ENCODE measurements at places on chromosomes 2 and 18. TPM values are rescaled to one million over a fixed set of nuclear protein-coding genes. Genes with fewer than 3 reads are reported as not detected.
A peak's percentile ranks its signal among the peaks of the same experiment; 100 is the strongest.

GRCh38 chr2:143934626-143935481 lies 585.1 kb downstream of the ZEB2 start:
- no peaks in the 10 kb centered on the region for H3K27me3 ChIP-seq
- H3K36me3 ChIP-seq, result no peaks in the 10 kb centered on the region
- no peak overlapping the region for H3K27ac ChIP-seq

DNA sequence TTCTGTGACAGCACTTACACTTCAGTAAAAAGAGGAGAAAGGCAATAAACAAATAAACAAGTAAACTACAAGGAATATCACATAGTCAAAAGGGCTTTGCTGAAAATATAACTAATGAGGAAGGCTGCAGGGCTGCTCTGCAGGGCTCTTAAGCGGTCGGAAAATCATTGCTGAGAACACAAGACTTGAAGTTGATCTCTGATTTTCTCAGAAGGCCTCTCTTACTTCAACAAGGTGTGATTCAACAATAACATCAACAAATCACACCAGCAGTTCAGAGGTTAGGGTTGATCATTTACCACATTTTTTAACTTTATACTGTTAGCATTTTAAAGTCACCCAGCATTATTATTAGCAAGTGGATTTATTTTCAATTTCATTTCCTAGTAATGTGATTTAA lies 215.6 kb downstream of the ARHGAP15 start:
- no peak overlapping the region for H3K4me3 ChIP-seq
- peaks cover 6% of the 10 kb centered on the region for H3K36me3 ChIP-seq
- H3K27ac ChIP-seq, result no peak overlapping the region
- H3K4me1 ChIP-seq, result no peaks in the 10 kb centered on the region

- H3K27ac ChIP-seq, result no peak overlapping the region
- 0 out of 2 replicates have a peak, but pooled peaks cover 13% of the 10 kb centered on the region for H3K27me3 ChIP-seq
- peaks cover 15% of the 10 kb centered on the region for H3K4me1 ChIP-seq
- peak overlapping the region; percentile 78 for H3K4me3 ChIP-seq
- no peak for DNase-seq
Measured at GRCh38 chr18:62325806-62326645, 916 bp downstream of the TNFRSF11A start.

DNA sequence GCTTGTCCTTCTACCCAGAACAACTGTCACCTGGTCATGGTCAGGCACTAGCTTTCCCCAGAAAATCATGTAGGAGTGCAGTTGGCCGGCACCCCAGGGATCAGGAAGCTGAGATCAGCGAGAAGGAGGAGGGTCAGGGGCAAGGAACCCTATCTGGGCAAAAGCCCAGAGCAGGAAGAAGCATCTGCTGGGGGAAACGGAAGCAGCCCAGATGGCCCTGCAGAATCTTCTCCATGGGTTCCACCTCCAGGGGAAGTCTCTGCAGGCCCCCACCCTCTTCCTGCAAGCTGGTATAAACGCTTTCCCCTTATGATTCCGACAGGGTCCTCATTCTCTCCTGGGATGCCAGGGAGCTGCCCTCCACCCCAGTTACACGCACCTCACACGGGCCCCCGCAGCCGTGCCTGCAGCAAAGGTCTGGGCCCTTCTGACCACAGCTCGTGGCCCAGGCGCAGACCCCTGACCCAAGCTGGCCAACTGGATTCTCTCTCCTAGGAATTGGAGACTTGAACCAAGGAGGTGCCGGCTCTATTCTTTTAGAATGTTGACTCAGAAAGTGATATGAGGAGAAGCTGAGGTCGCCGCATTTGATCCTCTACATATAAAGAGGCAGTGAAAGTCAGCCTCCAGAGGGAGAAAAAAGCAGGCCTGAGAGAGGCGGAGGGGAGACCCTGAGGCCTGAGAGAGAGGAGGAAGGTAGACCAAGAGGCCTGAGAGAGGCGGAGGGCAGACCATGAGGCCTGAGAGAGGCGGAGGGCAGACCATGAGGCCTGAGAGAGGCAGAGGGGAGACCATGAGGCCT lies 71.0 kb downstream of the STPG4 start:
- DNase-seq, result no peak
- no peak overlapping the region for H3K27ac ChIP-seq
- no peaks in the 10 kb centered on the region for H3K4me1 ChIP-seq
- no peak overlapping the region for H3K4me3 ChIP-seq
- no peaks in the 10 kb centered on the region for H3K27me3 ChIP-seq

- no peak for DNase-seq
- no peak overlapping the region for H3K27ac ChIP-seq
- no peaks in the 10 kb centered on the region for H3K4me1 ChIP-seq
- no peak overlapping the region for H3K4me3 ChIP-seq
Measured at GRCh38 chr2:176612736-176613135, 343.5 kb downstream of the MTX2 start.

NUP35 gene
- total RNA-seq, result 20.0 TPM

REG1B gene
- 2.7 TPM for total RNA-seq

TDRD15 gene
- not detected for total RNA-seq

DNA sequence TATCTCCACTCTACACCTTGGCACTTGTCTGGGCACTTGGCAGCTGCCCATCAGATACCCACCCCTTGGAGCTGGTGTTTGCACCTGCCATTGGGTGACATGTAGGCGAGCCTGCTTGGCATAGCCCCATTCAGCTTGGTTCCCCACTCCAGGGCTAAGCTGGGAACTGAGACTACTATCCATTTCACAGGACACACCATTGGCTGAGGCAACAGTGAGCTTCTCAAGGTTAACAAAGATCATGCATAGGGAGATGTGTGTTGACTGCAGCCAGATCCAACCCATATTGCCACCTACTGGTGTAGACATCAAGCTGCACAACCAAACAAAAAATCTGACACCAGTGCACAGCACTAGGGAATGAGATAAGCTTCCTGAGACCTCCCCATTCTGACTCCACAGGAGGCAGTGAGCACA lies 1389.8 kb upstream of the TMEFF2 start:
- DNase-seq, result no peak
- no peak overlapping the region for H3K27ac ChIP-seq
- no peaks in the 10 kb centered on the region for H3K36me3 ChIP-seq
- H3K4me1 ChIP-seq, result no peaks in the 10 kb centered on the region

GRCh38 chr2:191014653-191015020 lies 666 bp upstream of the STAT1 start:
- H3K27ac ChIP-seq, result peak overlapping the region; percentile 89
- peak overlapping the region; percentile 49 for H3K4me3 ChIP-seq
- no peak for DNase-seq
- no peaks in the 10 kb centered on the region for H3K27me3 ChIP-seq

CGREF1 gene
- total RNA-seq, result not detected

DNA sequence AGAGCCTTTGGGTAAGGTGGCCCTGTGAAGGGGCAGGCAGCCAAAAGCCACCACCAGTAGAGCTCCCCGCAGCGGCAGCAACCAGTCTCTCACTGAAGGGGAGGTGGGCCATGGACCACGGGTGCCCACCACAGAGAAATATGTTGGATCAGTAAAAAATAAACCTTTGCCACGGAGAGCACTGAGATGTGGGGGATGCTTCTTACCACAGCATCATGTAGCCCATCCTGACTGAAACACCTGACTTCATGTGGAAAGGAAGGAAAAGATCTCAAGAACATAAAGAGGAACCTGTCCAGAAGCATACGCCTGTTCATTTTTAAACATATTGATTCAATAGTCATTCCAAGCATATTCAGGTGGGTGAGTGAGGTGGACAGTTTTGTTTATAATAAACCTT lies 51.1 kb downstream of the LONRF2 start:
- no peaks in the 10 kb centered on the region for H3K27me3 ChIP-seq
- H3K36me3 ChIP-seq, result no peaks in the 10 kb centered on the region
- H3K4me1 ChIP-seq, result no peaks in the 10 kb centered on the region
- DNase-seq, result no peak

DNA sequence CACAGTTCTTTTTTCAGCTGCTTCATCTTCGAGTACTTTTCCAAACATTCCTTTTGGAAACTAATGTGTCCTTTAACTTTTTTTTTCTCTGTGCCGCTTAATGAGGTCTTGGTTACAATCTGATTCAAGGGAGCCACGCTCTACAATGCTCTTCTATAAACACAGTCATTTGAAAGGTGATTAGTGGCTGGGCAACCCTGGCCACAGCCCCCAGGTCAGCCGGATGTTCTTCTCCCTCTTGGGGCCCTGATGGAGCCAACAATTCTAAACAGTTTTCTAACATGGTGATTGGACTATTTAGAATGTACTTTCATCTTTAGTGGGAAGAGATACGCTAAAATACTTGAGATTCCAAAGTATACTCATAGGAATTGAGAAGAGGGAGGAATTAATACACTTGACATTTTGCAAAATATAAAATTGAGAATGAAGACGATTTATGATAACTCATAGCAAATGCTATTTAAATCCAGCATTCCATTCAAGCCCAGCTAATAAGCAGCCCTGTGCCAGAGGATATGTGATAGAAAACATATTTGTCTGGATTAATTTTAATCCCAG lies 83.7 kb upstream of the MBOAT2 start:
- no peak overlapping the region for H3K27ac ChIP-seq
- no peaks in the 10 kb centered on the region for H3K27me3 ChIP-seq
- H3K36me3 ChIP-seq, result no peaks in the 10 kb centered on the region
- no peak overlapping the region for H3K4me3 ChIP-seq

DNA sequence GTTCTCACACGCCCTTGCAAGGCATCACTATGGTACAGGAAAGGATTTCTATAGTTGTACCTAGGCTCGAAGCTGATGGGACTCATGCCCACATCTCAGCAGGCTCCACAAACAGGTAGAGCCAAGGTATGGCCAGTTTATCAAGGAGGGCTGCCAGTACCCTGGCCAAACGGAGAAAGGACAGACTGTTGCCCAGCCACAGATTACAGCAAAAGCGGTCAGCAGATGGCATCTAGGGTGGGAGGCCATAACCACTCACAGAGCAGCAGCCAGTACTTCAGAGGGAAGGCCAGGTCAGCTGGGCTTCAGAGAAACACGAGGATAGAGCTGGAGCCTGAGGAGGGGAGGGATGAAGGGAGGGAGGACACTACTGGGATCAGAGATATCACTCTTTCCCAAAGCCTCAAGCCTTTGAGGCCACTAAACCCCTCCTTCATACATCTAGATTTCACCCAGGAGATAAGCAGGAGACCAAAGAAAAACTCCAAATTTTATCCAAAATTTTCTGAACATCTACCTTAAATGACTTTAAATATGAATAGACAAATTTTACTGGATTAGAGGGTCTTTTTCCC lies 904.2 kb upstream of the NXPH2 start:
- DNase-seq, result no peak
- no peak overlapping the region for H3K27ac ChIP-seq
- H3K27me3 ChIP-seq, result no peaks in the 10 kb centered on the region
- no peaks in the 10 kb centered on the region for H3K36me3 ChIP-seq
- H3K4me1 ChIP-seq, result no peaks in the 10 kb centered on the region
- H3K4me3 ChIP-seq, result no peak overlapping the region

- no peak overlapping the region for H3K4me3 ChIP-seq
- H3K27ac ChIP-seq, result no peak overlapping the region
- no peaks in the 10 kb centered on the region for H3K4me1 ChIP-seq
- no peak for DNase-seq
- no peaks in the 10 kb centered on the region for H3K36me3 ChIP-seq
Measured at GRCh38 chr2:211468877-211469663, 912.7 kb downstream of the CPS1 start.

GRCh38 chr2:29687121-29687520 lies 234.3 kb downstream of the ALK start:
- H3K4me3 ChIP-seq, result no peak overlapping the region
- no peaks in the 10 kb centered on the region for H3K4me1 ChIP-seq
- no peak for DNase-seq
- H3K27me3 ChIP-seq, result no peaks in the 10 kb centered on the region
- no peak overlapping the region for H3K27ac ChIP-seq

DNA sequence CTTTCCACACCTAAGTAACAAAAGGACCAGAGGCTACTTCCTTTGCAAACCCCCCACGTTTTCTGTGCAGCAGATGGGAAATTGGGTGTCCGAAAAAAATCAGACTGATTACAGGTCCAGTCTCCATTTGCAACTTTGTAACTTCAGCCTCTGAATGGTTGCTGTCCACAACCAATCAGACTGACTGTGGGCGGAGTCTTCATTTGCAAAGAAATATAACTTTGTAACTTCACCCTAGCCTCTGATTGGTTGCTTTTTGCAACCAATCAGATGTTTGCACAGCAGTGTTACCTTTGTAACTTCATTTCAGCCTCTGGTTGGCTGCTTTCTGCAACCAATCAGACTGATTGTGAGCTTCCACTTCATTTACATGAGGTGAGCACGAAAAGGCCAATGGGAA lies 27.8 kb upstream of the CACNB4 start:
- H3K4me1 ChIP-seq, result no peaks in the 10 kb centered on the region
- no peak overlapping the region for H3K27ac ChIP-seq
- DNase-seq, result no peak
- no peaks in the 10 kb centered on the region for H3K27me3 ChIP-seq
- H3K4me3 ChIP-seq, result no peak overlapping the region

LBX2 gene
- total RNA-seq, result 1.2 TPM

NEMP2 gene
- 12.6 TPM for total RNA-seq

- H3K27ac ChIP-seq, result no peak overlapping the region
- no peak for DNase-seq
- no peaks in the 10 kb centered on the region for H3K4me1 ChIP-seq
- H3K27me3 ChIP-seq, result no peaks in the 10 kb centered on the region
Measured at GRCh38 chr2:239580199-239580527, 179.3 kb upstream of the HDAC4 start.
